ENCODE measurements at places on chromosomes 7 and 10.

- no peak for DNase-seq
These were observed 3.1 kb downstream of the LDB3 start for GRCh38 chr10:86671419-86671818.

- DNase-seq: no peak
These were observed 73.9 kb downstream of the TMEM130 start for GRCh38 chr7:98795741-98796493.

- no peak for DNase-seq
These were observed 215.0 kb downstream of the PHF14 start for GRCh38 chr7:11188529-11189310.

- DNase-seq: no peak
These were observed 281.7 kb downstream of the FRMD4A start for GRCh38 chr10:14048930-14049613.

DNA sequence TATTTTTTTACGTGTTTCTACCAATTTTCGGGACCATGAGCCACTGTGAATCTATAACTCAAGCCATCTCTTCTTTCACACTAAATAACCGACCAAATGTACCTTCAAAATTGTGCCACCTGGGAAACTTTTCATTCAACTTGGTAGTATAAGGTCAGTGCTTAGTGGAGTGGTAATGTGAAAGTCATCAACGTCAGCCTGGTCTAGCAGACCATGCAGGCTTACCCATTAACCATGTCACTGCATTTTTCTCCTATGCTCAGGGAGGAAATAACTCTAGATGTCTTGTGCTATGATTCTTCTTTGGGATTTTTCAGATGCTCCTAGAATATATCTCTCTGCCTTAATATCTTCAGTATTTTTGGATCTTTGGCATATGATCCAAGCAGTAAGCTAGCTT is 1075.4 kb upstream of the POT1 start:
- no peak for DNase-seq

- DNase-seq: no peak
These were observed 188.1 kb upstream of the PDE1C start for GRCh38 chr7:32258265-32258664.

- DNase-seq: no peak
These were observed 18.7 kb upstream of the ZNF488 start for GRCh38 chr10:47402641-47403301.

GRCh38 chr7:152336754-152337368 is 98.9 kb downstream of the KMT2C start:
- peak; percentile 53 for DNase-seq

- no peak for DNase-seq
These were observed 107.2 kb upstream of the RELN start for GRCh38 chr7:104096683-104097082.

DNA sequence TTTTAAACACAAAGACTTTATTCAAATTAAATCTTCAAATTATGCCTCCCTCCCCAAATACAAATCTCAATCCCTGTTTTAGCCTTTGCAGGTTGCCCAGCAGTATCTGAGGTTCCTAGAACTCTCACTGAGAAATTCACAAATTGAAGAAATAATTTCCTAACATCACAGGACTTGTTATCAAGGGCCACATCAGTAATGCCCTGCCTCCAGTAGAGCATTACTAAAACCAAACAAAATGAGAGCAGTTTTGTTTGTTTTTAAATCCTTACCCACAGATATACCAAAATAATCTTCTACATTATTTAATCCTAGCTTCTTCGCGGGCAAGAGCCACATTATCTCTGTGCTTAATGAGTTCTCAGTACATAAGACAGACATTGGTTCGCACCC is 152.2 kb downstream of the SGMS1 start:
- no peak for DNase-seq

- DNase-seq: peak; percentile 28
These were observed 826.3 kb upstream of the MBL2 start for GRCh38 chr10:53598914-53599313.

- no peak for DNase-seq
These were observed 42.7 kb downstream of the LYZL2 start for GRCh38 chr10:30586828-30587227.

DNA sequence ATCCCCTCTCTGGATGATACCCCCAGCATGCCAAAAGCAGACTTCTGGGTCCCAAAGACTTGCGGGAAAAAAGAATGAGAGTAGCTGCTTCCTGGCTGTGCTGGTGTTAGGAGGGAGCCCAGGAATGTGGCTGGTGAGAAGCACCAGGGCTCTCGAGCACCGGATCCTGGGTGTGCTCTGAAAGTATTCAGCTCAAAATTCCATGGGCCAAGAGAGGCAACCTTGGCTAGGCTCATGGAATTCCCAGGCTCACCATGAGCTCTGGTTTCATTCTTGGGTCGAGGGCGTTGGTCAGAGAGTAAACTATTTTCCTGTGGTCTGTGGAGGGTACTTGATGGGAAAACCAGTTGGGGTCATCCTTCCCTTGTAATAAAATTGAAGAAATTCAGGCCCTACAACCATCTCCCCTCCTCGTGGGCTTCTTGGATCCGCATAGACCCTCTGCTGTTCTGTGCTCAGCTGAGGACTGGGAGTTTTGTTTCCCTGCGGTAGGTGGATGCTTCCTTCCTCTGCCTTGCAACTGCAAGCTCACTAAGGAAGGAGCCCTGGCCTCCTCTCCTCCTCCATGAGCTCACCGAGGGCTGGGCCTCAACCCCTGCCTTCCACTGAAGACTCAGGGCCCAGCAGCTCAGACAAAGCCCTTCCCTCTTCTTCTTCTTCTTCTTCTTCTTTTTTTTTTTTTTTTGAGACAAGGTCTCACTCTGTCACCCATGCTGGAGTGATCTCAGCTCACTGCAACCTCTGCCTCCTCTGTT is 34.5 kb upstream of the AQP1 start:
- DNase-seq: no peak

DNA sequence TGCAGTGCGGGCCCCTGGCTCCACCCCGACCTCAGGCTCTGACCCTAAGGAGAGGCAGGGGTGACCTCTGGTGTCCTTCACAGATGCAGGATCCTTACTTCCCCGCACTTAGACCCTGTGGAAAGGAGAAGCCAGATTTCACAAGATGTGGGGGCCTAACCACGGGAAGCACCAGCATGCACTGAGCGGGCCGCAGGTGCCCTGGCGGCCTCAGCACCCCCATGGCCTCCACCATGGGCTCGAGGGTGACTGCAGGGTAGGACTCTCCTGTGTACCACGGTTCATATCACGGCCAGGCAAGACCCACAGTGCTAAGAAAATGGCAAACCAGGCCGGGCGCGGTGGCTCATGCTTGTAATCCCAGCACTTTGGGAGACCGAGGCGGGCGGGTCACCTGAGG is 410.0 kb upstream of the FOXK1 start:
- DNase-seq: no peak

- no peak for DNase-seq
These were observed 69.2 kb upstream of the SFMBT2 start for GRCh38 chr10:7479861-7480598.

DNA sequence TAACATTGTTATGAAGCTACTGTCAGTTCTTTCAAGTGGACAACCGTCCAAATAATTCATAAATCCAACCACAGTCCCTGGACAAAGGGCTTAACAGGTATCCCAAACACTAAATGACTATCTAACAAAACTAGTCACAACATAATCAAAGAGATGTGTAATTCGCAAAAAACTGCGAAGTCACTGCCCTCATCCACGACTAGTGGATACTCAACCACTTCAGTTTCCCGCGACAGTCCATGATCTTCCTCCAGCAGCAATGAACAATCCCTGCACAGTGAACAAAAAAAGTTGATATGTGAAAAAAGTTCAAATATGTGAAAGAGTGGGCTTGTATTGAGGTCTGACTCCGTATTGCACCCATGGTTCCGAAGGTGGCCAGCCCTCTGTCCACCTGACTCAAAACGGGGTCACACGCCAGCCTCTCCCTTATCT is 287 bp downstream of the DCLRE1A start:
- no peak for DNase-seq

GRCh38 chr7:112723416-112723815 is 66.8 kb downstream of the TMEM168 start:
- DNase-seq: no peak

DNA sequence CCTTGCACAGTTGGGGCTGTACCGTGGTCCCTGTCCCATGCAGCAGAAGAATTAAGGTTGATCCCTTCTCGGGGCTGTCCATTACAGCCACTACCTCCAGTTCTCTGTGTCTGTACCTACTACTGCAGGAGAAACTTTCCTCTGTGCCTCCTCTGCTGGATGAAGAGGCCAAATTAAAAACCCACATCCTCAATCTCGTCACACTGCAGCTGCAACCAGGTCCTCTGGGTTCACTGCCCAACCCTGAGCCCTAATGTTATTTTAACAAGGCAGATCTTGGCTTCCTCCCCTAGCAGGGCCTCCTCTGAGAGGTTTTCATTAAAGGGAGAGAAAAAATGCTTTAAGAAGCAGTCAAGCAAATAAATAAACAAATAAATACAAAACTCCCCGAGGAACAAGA is 66.6 kb downstream of the PLXNA4 start:
- DNase-seq: no peak

DNA sequence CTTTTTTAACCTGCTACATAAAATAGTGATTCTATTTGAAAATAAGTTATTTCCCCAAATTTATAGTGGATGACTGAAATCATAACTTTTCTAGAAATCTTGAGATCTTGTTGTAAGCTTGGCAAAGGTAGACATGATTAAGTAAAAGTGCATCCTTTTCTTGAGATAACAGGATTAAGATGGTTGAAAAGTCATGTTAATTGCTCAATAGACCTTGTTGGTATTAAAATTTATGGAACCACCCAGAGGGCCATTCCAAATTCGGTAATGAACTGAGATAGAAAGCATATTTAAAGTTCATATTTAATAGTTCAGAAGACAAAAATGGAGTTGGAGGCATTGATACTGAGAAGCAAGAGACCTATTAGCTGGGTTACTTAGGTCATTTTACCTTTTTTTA is 139.1 kb downstream of the BICC1 start:
- no peak for DNase-seq
